ENCODE measurements at places on chromosomes 6 and 20.

DNA sequence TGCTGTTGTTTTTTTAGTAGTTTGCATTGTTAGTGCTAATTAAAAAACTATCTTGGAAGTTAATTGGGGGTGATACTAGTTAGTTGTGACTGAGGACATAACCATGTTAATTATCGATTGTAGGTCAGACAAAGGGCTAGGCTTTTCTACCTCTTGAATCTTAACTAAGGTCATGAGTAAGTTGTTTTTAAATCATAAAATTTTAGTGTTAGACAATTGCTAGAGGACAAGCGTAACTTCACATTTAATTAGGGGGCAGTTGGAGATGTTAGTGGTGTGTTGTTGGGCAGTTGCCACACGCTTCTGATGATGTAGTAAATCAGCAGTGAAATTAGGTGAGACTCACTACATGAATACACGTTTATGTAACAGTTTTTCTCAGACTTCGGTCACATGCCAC lies 619.1 kb upstream of the FLRT3 start:
- no peak for DNase-seq

- DNase-seq, result no peak
Measured at GRCh38 chr20:19974630-19975435, 42.3 kb upstream of the NAA20 start.

DNA sequence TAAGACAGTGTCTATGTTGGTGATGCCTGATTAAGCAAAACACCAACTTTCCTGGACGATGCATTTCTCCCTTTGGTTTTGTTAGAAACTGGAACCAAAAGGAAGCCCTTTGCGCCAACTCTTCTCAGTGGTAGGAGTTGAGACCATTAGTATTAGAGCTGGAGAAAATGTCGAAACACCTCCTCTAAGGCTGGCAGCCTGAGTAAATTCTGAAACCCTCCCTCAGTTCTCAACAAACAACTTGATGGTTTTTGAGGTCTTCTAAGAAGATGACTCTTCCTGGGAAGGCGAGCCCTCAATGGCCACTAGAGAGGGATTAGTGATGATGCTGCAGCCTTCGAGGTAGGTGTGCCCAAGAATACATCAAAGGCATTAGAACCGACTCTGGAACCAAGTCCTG lies 78.4 kb upstream of the CCN6 start:
- no peak for DNase-seq

DNA sequence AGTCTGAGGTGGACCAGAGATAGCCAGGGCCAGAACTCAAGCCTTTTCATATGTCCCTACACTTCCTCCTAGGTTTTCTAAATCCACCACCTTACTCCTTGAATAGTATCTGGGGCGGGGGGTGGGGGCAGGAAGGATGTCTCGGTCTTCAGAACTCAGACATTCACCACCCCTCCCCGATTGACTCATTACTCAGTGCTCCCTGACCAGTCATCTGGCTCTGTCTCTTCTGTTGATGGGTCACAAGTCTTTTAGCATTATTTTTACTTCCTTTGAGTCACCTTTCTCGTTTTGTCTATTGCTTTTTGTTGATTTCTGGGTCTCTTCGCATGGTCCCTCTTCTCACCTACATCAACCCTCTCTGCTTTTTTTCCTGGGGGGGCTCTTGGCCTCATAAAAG lies 23.3 kb downstream of the NOX3 start:
- no peak for DNase-seq

GRCh38 chr6:7534192-7534591 lies 7.3 kb upstream of the DSP start:
- no peak for DNase-seq

- DNase-seq, result no peak
Measured at GRCh38 chr6:117075218-117075617, 190.1 kb upstream of the VGLL2 start.

- DNase-seq, result no peak
Measured at GRCh38 chr6:98041921-98042320, 758.9 kb upstream of the MMS22L start.

DNA sequence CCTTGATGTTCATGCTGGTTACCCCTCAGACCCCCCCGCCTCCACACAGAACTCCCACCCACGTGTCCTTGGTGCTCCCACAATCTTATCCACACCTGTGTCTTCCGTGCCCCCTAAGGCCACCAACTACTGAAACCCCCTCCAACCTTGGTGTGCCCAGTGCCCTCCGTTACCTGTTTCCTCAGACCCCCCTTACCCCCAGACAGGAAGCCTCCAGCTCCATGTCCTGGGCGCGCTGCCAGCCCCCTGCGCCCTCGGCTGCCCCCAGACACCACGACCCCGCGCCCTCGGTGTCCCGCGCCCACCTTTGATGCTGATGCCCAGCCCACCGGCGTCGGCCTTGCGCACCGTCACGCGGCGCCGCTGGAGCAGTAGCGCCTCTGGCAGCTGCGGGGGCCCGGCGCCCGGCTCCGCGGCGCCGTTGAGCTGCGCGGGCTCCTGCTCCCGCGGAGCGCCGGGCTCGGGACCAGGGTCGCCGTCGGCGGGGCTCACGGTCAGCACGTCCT lies 504 bp downstream of the SNTA1 start:
- DNase-seq, result no peak

GRCh38 chr6:53793318-53794136 lies 1.3 kb upstream of the LRRC1 start:
- DNase-seq, result peak; percentile 5

DNA sequence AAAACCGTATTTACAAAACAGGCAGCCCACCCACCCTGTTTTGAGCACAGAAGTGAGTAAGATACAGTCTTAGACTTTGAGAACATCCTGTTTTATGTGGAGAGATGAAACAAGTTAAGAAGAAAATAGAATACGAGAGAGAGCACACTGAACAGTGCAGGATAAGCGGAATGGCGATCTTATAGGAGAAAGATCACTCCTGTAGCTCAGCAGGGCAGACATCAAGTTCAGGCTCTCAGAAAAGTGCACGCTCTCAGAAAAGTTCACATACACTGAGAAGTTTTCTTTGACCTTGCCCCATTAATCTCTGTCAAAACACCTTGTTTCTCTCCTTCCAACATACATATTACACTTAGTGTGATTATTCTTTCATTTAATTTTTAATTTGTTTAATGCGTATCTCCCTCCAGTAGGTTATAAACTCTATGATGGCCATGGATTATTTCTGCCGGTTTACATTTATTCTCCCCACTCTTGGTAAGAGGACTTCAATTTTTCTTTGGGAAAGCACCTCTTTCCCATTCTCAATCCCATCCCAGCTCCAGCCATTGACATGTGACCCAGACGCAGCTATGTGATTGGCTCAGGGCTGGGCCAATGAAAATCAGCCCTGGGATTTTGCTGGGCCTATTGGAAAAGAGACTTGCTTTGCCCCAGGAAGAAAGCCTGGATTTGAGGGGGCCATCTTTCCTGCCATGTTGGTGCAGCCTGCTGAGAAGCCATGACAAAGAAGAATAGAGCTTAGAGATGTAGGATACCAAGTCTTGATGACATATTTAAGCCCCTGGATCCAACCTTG lies 16.2 kb downstream of the KCNB1 start:
- no peak for DNase-seq

DNA sequence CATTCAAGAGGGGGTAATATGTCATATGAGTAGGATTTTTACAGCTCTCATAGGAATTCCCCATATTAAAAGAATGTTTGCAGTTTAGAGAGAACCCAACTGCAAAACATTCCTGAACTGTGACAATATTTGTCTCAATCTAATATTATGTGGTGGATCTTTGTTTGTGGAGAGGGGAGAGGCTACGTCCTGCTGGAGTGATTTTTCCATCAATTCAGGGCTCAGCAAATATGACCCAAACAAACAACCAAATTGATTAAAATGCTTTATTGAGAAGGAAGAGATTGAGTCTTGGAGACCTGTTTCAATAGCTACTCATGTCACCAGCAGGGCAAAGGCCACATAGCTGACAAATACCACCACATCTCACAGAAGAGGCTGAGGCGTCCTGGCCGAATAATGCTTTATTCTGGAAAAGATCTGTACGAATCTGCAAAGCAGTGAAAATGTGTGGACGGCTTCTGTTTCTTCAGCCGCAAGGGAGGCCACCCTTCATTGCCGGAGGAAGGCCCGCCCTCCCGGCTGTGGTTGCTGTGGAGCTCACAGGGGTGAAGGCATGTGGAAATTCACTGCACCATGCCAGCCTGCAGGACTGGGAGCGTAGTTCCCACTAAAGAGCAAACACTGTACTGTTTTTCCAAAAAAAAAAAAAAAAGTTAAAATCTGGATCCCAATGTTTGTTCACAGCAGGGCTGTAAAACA lies 89.7 kb upstream of the QKI start:
- DNase-seq, result no peak

DNA sequence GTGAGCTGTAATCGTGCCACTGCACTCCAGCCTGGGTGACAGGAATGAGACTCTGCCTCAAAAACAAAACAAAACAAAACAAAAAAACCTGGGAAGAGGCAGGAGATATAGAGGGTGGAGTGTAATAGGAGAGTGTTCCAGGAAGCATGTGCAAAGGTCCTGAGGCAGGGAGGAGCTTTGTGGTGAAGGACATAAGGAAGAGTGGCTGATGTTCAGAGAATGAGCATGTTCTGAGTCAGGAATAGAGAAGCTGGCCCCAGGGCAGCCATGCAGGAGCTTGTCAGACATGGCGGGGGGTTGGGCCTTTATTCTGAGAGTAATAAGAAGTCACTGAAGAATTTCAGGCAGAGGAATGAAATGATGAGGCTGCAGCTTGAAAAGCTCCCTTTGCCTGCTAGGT lies 337.0 kb downstream of the CDH26 start:
- DNase-seq, result no peak

DNA sequence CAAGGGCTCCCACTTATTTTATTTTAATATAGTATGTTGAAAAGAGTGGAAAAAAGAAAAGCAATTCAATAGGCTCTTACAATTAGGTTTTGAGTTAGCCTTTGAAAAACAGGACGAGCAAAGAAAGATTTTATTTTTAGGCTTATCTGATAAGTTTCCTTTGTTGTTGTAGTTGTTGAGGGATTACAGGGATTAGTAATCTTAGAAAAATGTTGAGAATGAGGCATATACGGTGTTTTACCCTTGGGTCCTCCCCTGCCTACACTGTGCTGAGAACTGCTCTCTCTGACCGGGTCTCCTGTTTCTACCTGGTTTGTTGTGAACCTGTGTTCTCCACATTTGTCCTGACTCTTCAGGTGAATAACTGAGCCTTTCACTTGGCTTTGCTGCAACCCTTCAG lies 16.7 kb downstream of the TRAPPC3L start:
- no peak for DNase-seq

DNA sequence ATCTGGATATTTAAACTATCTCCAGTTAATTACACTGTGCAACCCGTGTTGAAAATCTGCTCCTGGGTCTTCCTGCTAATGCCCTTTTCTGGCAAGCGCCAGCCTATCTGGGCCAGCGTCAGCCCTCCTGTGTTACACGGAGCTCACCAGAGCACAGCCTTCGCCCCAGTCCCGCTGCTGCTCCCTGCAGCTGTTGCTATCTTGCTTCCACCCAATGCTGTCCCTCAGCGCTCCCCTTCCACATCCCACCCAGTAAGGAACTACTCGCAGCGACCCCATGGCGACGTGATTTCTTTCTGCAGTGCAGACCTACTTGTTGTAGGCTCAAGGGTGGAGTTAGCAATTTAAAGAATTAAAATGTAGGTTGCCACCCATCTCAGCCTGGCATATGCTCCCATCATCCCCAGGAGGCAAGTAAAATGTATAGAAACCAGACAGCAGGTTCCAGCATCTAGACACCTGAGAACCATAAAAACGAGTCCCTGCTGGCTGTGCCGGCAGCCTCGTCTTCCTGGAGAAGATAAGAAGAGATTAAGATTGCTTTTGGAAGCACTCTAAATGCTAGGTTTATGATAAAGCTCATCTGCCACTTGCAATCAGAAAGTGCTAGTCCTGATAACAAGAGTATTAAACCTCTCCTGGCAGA lies 254.3 kb upstream of the FOXQ1 start:
- no peak for DNase-seq

- DNase-seq, result no peak
Measured at GRCh38 chr6:41947581-41948220, 6.1 kb upstream of the CCND3 start.

DNA sequence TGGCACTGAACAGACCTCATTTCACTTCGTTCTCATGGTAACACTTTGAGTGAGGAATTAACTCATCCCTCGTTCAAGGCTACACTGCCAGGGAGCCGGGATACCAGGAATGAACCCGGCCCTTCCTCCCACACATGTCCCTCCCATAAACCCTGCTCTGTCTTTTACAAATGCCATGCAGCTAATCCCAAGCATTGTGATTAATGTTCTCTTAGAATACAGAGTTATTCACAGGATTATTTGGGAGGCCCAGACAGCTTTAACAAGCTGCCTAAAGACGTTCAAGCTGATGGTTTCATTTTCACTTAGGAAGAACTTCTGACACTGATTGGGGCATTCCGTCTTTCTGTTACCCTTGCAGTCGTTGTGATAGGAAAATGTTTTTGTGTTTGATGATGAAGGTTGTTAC lies 42.5 kb upstream of the CD83 start:
- DNase-seq, result peak; percentile 32

DNA sequence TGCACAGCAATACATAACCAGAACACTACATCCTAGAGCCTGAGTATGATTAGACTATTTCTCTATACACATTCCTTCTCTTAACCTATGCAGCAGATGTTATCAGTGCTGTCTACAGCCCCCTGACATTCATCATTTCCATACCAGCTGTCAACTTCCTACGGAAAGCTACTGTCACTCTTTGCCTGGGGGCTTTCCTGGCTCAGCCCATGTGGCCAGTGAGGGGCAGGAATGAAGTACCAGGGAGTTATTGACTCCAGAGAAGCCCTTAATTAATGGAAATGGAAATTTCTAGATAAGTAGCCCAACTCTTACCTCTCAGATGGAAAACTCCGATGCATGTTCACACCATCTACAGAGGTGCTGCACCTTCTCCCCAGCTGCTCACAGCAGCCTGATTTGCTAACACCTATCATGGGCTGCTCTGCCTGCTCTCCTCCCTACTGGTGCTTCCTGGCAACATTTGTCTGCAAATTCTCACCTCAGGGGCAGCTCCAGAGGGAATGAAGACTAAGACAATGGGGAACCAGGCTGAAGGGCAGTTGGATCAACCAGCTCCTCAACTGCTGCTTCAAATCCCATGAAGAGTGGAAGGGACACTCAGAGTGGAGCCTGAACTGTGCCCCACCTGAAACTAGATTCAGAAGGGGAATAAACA lies 59.6 kb downstream of the LINC00237 start:
- no peak for DNase-seq

DNA sequence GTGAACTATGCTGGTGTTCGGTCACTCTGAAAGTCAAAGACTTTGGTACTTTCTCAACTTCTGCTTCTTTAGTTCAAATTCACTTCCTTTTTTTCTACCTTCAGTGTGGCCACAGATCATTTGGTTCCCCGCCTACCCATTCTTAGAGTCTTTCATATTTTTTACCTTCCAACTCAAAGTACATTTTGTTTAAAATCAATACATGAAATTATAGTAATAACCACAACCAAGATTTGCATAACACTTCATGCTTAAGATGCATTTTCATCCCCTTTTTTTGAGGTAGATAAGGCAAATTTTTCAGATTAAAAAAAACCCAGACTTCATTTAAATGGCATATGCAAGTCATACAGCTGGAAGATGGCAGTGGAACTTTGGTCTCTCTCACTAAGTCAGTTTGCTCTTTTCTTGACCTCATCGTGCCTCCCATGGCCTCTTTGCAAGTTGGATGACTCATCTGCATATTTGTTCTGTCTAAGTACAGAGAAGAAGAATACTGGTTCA lies 11.9 kb upstream of the CNR1 start:
- no peak for DNase-seq

GRCh38 chr20:62941792-62942191 lies 3.8 kb downstream of the GID8 start:
- DNase-seq, result no peak

- DNase-seq, result no peak
Measured at GRCh38 chr6:24251339-24251738, 106.5 kb downstream of the DCDC2 start.
